ENCODE measurements at places on chromosomes 1 and 21.

- DNase-seq: no peak
Measured at GRCh38 chr1:14788080-14788479, 189.6 kb downstream of the KAZN start.

- DNase-seq: no peak
Measured at GRCh38 chr21:42556960-42557359, 43.3 kb downstream of the SLC37A1 start.

- DNase-seq: peak; percentile 49
Measured at GRCh38 chr1:111399792-111400610, 27.5 kb downstream of the OVGP1 start.

- DNase-seq: no peak
Measured at GRCh38 chr21:15868940-15869339, 139.2 kb downstream of the USP25 start.

GRCh38 chr1:58861506-58861905 is 77.7 kb upstream of the JUN start:
- no peak for DNase-seq

- DNase-seq: no peak
Measured at GRCh38 chr1:203428981-203429599, 46.5 kb upstream of the PRELP start.

DNA sequence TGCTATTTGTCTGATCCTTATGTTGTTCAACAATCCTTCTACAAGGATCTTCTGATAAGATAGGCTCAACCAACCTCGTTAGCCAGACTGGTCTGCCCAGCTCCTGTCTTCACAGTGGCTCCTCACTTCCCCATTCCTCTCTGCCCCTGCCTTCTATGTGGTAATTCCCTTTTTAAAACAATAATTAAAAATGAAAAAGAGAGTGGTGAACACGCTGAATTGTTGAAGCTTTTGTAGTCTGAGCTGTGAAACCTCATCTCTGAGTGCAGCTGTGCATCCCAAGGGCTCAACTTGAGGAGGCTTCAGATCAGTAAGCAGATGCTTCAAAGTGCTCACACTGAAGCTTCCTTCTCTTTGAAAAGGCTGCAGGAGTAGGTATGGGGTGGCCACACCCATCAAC is 70.7 kb upstream of the JUN start:
- no peak for DNase-seq

DNA sequence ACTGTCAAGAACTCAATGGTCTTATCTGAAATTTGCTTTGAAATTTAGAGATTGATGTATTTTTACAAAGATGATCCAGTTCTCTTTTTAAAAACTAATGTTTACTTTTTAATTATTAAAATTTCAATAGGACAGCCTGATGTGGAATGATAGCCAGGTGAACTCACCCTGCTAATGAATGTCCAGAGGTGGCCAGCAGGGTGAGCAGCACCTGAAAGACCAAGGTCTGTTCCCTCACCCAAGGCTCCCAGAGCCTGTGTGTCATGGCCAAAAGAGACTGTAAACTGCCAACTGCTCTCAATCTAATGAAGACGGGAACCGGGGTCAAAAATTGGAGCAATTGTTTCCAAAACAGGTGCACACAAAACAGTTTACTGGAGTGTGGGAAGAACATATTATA is 340.4 kb downstream of the DISC1 start:
- DNase-seq: no peak

DNA sequence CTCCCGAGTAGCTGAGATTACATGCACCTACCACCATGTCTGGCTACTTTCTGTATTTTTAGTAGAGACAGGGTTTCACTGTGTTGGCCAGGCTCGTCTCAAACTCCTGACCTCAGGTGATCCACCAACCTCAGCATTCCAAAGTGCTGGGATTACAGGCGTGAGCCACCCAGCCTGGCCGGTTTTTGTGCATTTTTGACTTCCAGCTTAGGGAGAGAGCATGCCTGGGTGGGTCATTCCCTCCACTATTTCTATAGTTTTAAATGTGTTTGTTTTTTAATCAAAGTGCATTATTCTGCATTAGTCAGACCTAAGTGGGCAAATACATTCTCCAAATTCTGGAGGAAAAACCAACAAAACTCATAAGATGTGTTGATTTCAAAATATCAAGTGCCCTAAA is 207.4 kb upstream of the NRIP1 start:
- no peak for DNase-seq

DNA sequence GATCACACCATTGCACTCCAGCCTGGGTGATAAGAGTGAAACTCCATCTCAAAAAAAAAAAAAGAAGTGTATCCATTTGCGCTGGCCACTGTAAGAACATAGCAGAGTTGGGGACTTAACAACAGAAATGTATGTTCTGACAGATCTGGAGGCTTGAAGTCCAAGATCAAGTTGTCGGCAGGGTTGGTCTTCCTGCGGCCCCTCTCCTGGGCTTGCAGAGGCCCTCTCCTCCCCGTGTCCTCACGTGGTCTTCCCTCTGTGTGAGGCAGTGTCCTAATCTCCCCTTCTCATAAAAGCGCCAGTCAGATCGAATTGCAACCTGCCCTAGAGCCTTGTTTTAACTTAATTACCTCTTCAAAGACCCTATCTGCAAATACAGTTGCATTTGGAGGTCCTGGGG is 52.6 kb downstream of the MT1HL1 start:
- DNase-seq: no peak

DNA sequence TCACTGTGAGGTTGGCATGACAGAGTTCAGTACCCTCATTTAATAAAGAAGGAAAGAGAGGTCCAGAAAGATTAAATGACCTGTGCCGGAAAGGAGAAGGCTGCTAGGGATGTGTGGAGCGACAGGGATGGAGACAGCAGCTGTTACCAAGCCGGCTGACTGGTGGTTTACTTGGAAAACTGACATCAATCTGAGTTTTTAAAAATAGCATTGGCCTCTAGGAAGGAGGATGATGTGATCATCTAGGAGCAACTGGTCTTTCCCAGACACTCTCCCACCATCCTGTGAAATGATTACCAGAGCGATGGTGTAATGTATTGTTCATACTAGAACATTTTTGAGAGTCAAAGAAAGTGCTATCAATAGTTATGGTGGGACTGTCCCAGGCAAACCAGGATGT is 154.4 kb downstream of the ZSCAN20 start:
- no peak for DNase-seq

- no peak for DNase-seq
Measured at GRCh38 chr21:35223480-35224156, 174.5 kb upstream of the RUNX1 start.

- DNase-seq: no peak
Measured at GRCh38 chr21:38639571-38640354, 141.5 kb upstream of the ERG start.

GRCh38 chr1:165897326-165898303 is 70.2 kb downstream of the UCK2 start:
- no peak for DNase-seq
